ENCODE measurements at places on chromosomes 1 and 21. TPM values are rescaled to one million over a fixed set of nuclear protein-coding genes. Genes with fewer than 3 reads are reported as not detected.

GRCh38 chr1:224594360-224594759, 21.8 kb upstream of the CNIH3 start:
- DNase-seq: no peak

GRCh38 chr1:1680912-1681273, 11.7 kb downstream of the SLC35E2B start:
- DNase-seq: peak; percentile 12

DNA sequence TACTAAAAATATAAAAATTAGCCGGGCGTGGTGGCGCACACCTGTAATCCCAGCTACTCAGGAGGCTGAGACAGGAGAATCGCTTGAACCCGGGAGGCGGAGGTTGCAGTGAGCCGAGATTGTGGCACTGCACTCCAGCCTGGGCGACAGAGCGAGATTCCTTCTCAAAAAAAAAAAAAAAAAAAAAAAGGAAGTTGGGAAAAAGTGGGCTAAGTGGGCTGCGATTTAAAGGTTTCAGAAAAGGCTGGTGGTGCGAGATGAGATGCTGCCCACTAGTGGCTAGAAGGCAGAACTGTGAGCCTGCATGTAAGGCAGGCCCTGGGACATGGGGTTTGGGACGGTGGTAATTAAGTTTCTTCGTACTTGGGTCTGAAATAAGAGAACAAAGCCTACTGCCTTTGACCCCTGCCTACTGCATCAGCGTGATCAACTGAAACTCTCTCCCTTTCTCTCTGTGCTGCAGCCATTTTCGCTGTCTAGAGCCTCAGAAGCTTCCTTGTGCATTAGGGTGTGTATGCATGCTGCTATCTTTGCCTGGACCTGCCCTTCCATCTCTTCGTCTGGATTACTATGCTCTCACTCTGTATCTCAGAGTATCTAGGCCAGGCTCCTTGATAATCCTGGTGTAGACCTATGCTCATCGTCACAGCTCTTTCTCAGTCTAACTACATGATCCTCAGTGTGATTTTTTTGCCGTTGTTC, 12.4 kb downstream of the FMOD start:
- no peak for DNase-seq

DNA sequence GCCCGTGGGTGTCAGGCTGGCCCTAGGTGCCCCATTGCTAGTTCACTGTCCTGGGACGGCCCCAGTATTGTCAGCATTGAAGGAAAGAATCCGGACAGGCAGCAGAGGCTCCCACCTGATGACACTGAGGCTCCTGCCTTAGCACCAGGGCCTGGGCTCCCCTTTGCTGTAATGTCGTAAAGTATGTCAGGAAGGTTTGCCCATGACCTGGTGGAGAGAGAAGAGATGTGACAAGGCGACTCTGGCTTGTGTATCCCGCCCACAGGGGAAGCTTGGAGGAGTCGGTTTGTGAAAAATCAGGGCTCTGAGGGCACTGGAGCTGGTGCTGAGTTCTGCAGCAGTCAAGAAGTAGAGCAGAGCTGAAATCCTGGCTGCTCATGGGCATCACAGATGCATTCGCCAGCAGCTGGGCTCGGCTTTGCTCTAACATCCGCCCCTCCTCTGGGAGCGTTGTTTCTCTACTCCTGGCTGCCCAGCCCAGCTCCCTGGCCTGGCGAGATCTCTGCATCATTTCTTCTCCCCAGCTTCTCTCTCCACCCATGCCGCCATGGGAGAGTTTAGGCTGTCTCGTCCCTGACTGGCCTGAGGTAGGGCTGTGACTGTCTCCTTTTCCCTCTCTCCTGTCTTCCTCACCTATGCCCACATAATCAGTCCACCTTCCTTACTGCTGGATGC, 74.1 kb downstream of the ADARB1 start:
- no peak for DNase-seq

GRCh38 chr1:170503665-170504064, 28.3 kb upstream of the GORAB start:
- no peak for DNase-seq

DNA sequence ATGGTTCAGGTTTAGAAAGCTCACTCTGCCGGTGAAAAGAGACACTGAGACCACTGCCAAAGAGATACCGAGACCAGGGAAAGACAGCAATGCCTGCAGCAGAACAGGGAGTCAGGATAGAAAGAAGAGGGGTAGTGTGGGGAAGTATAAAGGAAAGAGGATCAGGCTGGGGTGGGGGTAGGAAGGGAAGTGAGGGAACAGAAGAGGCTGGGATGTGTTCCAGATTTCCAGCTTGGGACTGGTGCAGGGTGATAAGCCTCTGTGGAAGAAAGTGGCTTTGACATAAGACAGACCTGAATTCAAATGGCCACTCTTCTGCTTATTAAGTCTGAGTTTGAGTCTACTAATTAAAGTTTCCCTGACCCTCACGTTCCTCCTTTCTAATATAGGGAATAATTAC, 105.9 kb downstream of the PIK3R3 start:
- DNase-seq: no peak

DNA sequence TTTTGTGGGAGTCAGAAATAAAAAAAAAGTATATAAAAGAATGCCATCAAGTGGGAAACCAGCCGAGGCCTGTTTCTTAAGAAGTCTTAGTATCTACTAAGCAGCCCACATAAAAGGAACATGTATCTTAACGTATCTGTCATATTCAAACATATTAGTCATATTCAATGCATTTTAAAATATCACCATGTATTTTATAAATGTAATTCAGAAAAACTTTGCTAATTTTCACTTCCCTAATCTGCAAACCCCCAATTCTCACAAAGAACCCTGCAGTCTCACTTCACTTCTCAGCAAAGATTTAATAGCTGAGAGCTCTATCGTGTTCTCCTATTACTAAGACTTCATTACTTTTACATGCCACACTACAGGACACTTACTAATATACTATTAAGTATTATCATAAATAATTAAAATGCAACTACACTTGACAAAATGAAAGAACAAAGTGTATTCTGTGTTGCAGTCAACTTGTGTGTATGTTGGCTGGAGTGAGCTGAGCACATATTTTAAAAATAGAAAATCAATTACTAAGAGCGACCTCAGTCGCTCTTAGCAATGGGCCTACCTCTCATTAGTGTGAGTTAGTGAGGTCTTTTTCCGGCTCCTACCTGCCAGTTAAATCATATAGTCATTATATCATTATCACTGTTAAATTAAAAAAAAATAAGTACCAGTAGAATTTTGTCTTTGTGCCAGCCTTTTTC, 484.3 kb downstream of the LMO4 start:
- DNase-seq: no peak

DNA sequence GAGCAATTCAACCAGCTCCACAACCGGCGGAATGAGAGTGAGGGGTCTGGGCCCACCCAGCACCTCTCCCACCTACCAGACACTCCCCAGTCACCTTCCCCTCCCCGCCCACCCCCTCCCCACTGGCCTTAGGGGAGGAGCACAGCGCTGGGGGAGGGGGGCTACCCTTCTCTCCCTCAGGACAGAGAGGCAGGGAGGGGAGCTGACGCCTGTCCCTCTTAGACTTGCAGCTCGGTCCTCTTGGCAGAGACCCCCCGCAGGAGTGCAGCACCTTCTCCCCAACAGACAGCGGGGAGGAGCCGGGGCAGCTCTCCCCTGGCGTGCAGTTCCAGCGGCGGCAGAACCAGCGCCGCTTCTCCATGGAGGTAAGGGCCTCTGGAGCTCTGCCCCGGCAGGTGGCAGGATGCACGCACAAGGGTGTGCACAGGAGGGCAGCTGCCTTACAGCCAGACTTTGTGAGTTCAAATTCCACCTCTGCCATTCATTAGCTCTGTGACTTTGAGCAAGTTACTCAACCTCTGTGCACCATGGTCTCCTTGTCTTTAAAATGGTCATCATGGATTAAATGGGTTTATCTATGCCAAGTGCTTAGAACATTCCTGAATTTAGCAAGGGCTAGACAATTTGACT, 18.9 kb downstream of the CDK18 start:
- DNase-seq: no peak

DNA sequence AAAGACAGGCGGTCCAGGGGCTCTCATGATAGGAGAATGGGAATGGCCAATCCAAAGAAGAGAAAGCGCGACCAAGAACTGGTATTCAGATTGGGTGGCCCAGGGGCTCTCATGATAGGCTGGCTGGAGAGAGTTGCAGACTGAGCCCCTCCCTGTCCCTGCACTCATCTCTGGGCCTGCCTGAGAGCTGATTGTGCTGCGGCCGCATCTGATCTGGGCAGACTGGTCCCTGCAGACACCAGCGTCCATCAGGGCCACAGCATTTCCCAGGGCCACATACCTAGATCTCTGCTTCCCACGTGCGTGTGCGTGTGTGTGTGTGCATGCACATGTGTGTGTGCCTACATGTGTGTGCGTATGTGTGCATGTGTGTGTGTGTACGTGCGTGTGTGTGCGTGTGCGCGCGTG, 30.4 kb upstream of the MAN1C1 start:
- no peak for DNase-seq

The TNNI3K gene
- 89.7 TPM for total RNA-seq

DNA sequence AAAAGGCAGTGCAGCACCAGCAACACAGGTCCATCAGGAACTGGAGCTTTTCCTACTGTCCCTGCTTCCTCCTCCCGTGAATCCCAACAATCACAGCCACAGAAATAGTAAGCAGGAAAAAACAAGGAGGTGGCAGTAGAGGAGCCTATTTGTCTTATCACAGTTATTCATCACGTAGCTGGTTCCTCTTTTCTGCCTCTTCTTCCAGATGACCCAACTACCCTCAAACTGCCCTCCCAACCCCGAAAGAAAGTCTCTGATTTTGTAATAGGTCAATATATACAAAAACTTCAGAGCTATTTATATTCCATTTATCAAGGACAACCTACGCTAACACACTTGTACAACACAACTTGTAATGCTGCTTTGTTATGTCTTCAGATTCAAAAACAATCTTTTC, 21.4 kb downstream of the GNB1 start:
- no peak for DNase-seq

The NCMAP gene
- 0.11 TPM for total RNA-seq

DNA sequence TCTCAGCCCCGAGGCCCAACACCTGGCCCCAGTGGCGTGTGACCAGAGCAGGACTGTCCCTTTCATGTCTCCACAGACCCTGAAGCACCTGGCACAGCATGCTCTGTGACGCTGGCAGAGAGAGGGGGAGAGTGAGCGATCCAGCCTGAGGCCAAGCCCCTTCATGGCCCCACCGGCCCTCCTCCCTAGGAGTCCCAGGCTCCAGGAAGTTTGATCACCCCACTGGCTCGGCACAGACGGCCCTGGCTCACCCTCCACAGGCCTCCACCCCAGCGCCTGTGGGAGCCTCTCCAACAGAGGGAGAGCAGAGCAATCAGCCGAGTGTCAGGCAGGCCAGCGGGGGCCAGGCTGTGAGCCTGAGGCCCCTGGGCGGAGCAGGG, 11.0 kb downstream of the SH3BGRL3 start:
- DNase-seq: no peak

DNA sequence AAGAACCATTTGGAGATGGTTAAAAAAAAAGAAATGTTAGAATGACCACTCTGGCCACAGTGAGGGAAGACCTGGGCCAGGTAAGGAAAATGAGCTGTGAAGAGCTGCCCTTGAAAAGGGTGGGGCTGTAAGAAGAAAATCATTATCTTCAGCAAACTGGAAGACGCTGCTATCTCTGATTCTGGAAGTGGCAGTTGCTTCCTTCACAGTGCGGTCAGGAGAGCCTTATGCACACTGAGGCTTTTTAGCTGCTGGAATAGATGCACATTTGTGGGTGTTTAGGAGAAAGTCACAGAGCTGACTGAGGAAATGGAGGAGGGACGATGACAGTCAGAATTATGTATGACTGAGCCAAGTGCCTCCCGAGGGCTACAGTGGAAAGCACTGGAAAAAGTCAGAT, 91.6 kb downstream of the TBX19 start:
- DNase-seq: no peak
